ENCODE measurements at places on chromosomes 13 and 19.

GRCh38 chr13:35984776-35985453 lies 146.3 kb downstream of the DCLK1 start:
- DNase-seq, result no peak

DNA sequence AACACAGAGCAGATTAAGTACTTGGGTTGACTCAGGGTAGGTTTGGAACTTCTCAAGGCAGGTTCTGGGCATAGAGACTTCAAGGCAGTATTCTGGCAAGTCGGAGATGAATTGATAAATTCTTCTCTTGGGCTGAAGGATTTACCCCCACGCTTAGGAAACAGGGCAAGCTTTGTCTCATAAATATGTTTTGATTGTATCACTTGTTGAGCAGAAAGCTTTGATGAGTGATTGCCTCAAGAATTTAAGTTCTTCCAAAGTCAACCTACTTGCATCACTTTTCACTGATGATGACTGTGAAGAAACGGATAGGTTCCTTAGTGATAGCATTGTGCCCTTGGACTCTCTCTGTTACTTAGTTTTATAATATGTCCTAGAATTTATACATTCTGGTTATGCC lies 258.6 kb upstream of the DACH1 start:
- no peak for DNase-seq

DNA sequence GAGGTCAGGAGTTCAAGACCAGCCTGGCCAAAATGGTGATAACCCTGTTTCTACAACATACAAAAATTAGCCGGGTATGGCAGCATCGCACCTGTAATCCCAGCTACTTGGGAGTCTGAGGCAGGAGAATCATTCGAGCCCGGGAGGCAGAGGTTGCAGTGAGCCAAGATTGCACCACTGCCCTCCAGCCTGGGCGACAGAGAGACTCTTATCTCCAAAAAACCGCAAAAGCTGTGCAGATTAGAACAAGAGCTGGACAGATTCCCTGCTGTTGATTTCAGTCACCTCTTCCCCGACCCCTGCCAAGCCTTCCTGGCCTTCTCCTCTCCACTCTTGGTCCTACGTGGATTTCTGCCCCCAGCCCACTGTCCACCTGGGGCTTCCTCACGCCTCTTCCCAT lies 8.3 kb downstream of the CAMSAP3 start:
- no peak for DNase-seq

DNA sequence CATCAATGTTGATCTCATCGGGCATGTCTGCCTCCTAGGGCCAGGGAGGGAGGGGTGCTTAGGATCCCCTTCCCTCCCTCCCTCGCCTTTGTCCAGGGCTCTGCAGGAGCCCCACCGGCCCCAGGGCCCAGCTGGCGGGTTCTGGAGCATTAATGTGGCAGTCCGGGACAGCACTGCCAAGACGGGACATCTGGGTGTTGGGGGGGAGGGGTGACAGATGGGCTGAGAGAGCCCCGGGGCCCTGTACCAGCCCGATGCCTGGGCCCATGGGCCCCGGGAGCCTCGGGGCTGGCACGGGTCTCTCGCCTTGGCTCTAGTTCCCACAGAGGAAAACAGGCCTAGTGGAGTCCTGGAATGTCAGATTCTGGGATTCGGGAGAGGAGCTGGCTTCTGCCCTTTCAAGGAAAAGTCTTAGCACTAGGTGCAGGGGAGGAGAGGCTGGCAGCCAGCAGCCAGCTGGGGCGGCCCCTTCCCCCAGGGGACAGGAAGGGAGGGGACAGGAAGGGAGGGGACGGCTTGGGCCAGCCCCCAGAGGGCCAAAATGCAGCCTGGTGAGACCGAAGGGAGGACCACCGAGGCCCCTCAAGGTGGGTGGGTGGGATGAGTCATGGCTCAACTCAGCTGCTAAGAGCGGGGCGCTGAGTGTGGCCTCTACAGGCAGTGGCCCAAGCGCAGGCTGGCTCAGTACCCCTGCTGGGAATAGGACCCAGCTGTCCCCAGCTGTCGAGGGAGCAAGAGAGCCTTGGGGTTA lies 3.1 kb downstream of the PPP1R14A start:
- peak; percentile 87 for DNase-seq

DNA sequence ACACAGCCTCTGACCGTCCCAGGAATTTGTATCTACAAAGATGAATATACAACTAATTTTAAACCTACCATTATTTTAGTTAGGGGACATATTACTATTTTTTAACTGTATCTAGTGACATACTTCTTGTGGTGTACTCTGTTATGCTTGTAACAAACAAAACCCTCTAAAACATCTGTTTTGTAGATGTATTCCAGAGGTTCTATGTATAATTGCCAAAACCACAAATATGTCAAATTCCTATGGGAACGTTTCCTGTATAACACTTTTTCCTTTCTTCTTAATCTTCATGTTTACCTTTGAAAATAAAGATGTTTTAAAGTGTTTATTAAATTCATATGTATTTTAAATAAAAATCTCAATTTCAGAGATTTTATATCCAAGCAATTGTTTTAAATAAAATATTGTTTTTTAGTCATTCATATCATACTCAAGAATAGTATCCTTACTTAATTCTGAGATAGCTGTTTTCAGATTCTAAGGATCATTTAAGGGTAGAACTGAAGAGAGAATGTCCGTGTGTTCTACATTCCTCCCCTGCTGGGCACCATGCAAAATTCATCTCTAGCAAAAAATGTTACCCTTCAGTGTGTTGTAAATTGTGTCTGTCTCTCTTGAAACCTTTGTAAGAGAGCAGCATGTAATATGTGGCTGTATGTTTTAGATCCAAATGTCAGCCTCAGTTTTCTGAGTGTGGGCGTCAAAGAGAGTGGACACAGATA lies 1327.7 kb downstream of the EFNB2 start:
- DNase-seq, result no peak

DNA sequence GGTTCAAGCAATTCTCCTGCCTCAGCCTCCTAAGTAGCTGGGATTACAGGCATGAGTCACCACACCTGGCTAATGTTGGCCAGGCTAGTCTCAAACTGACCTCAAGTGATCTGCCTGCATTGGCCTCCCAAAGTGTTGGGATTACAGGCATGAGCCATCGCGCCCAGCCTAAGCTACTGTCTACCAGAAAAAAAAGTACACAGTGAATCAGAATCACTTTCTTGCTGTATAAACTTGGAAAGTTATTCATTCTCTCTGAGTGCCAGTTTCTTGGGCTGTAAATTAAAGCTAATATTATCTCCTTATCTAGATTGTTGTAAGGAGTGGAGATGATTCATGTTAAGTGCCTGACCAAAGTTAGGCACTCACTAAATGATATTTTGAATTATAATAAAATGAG lies 242.8 kb downstream of the ENOX1 start:
- no peak for DNase-seq

DNA sequence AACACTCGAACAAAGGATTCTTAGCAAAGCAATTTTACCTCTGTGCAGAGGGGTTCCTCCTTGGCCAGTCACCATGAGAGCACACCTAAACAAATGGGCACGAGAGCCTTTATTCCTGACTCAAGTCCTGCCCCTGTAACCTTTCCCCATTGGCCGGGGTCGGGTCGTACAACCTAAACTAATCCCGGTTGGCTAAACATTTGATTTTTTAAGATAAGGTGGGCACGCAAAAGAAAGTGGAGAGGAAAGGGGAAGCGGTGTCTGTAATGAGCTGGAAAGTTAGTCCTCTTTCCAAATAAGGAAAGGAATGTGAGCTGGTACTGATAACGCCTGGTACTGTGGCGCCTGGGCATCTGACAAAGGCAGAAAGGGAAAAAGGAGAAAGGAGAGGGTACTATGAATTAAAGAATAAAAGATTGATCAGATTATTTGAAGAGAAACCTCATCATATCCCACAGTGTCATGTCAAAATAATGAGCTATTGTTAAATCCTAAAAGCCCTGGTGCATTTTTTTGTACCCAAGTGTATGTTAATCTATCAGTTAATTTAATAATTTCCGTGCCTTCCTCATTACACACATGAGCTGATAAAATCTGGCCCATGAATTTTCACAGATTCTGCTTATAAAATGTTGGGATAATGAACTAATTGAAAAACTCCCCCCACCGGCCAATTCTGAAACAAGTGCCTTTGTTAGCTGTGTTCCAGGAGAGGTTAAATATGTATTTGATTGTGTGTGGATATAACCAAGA lies 335.7 kb downstream of the RFC3 start:
- DNase-seq, result no peak

- no peak for DNase-seq
Measured at GRCh38 chr13:111262715-111263114, 57.7 kb upstream of the TEX29 start.

- DNase-seq, result no peak
Measured at GRCh38 chr13:28819735-28820098, 422 bp upstream of the MTUS2 start.

DNA sequence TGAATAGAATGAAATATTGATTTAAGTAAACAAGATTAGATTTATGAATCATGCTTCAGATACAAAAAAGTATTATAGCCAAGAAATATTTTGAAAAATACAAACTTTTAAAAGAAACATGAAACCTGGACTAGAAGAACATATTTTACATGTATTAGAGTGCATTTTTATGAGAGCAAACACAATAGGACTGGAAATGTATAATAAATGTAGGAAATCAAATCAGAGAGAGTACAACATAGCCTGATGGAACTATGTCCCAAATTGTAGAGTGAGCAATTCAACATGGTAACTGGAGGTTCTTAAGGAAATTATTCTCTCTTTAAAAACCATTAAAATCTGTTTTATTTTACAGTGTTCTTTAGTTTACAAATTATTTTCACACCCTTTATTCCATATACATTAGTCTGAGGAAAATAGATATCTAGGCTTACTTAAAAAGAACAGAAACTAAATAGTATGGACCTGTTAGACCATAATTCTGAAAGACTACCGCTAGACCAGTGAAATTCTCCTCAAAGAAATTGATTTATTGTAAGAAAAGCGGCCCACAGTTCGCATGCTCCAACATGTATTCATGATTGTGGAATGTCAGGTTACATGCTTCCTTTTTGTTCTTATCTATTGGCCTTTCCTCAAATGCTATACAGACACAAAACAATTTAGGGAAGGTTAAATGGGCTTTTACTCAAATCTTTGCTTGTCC lies 1526.5 kb upstream of the SLC10A2 start:
- DNase-seq, result no peak

DNA sequence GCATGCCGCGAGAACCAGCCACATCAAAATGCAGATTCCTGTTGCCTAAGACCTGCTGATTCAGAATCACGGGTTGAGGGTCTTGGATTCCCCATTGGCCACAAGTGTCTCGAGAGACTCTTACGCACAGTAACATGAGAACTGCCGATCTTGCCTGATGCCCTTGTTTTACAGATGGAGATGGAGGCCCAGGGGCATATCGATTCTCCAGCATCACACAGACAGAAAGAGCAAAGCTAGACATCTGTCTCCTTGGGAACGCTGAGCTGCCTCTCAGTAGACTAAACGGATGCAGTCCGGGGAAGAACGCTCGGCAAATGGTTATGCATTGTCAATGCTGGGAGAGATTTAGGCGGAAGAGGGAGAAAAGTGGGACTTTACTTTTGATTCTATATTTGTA lies 5.4 kb downstream of the NLRP12 start:
- DNase-seq, result no peak

All from NCI-H446 treated with DMSO at 0.1 percent for 48 hours (cell line).